ENCODE measurements at places on chromosomes 13 and 19. TPM values are rescaled to one million over a fixed set of nuclear protein-coding genes. Genes with fewer than 3 reads are reported as not detected.

SYT3 gene
- 0.05 TPM for total RNA-seq

PLEKHA4 gene
- total RNA-seq: 47.2 TPM

ANO8 gene
- total RNA-seq: 3.9 TPM

PPAN gene
- total RNA-seq: 32.3 TPM

ZNF345 gene
- 5.5 TPM for total RNA-seq

ZNF433 gene
- 4.2 TPM for total RNA-seq

METTL21C gene
- total RNA-seq: not detected

FSD1 gene
- total RNA-seq: 0.69 TPM

TRPC4 gene
- total RNA-seq: 0.44 TPM

SELENOV gene
- not detected for total RNA-seq

CLEC17A gene
- not detected for total RNA-seq

ZNF226 gene
- total RNA-seq: 14.2 TPM

NUFIP1 gene
- 3.3 TPM for total RNA-seq

NDFIP2 gene
- total RNA-seq: 11.5 TPM

NTN5 gene
- total RNA-seq: not detected

SOX1 gene
- not detected for total RNA-seq

FIZ1 gene
- 7.0 TPM for total RNA-seq

Data from cardiac ventricle fibroblast (primary cell).